IPS DF 19.7 (cell line): ENCODE measurements at places on chromosomes 1 and 21.

GRCh38 chr1:114510274-114511031 is 550 bp downstream of the TRIM33 start:
- DNase-seq: no peak

- no peak for DNase-seq
These were observed 59.7 kb downstream of the UBE2T start for GRCh38 chr1:202282025-202282371.

- DNase-seq: no peak
These were observed 18.3 kb upstream of the PLEKHA6 start for GRCh38 chr1:204377800-204378668.

DNA sequence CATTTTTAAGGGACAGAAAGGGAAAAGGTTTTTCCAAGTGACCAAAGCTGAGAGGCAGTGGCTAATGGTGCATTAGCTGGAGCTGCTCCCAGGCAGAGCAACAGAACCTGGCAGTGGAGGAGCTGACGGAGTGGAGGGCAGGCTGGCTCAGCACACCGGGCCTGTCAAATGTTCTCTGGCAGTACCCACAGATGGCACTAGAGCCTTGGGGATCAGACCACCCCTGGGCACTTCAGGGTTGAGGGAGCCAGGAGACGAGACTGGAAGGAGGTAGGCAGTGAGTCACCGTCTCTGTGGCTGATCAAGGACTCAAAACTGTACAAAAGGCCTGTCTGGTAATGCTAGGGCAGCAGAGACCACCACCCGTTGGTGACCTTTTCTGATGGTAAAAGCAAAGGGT is 121.7 kb upstream of the KIAA0040 start:
- no peak for DNase-seq

GRCh38 chr1:6183520-6183989 is 3.4 kb upstream of the CHD5 start:
- no peak for DNase-seq

- DNase-seq: no peak
These were observed 35.3 kb upstream of the BCAR3 start for GRCh38 chr1:93716941-93717368.

- no peak for DNase-seq
These were observed 56.0 kb downstream of the ADARB1 start for GRCh38 chr21:45130324-45130774.

DNA sequence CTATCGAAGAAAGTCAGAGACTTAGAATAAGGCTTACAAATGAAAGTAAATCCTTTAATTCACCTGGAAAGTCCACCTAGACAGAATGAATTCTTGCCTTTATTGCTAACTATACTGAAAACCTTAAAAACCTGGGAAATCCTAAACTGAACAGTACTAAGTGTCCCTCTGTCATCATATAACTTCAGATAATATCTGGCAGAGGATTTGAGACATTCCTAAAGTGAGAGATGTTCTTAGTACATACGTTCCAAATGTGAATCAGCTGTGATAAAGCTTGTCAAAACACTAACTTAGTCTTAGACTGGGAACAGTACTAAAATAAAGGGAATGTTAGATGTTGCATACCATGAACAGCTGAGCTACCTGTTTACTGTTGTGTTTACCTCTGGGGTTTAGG is 121.7 kb downstream of the TNFSF18 start:
- no peak for DNase-seq

DNA sequence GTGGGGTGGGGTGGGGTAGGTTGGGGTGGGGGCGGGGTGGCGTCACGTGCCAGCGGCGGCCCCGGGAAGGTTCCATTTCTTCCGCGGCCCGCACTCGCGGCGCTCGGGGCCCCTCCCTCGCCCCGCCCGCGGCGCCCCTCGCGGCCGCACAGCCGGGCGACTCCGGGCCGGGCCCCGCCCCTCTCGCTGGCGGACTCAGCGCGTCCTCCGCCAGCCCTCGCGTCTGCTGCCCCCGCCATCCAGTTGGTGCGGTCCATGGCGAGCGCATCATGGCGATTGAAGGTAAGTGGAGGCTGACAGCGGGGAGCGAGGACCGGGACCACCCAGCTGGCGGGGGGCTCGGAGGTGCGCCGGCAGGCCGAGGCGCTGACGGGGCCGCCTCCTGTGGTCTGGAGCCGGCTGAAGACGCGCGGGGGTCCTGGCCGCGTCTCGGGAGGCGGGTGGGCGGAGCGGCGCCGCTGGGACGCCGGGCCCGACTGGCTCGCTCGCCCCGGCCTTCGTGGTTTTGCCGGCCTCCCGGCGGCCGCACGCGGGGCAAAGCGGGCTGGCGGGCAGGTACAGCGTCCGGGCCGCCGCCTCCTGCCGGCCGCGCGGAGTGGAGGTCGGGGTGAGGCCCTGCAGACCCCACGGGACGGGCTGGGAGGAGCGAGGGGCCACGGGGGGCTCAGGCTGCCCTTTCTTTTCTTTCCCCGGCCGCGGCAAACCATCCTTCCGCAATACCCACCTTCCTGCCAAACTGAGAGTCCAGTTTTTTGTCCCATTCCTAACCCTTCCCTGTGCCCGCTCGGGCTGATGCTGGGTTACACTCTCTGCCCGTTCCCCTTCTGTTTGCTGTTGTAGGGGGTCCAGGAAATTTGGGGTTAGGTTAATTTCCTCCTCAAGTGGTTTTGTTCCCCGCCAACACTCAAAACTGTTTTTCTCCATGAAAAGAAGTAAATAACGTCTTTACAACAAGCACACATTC is at the start of gene SYT14:
TSS of gene SYT14 (plus strand) at position 222 of the 964 bp plus-strand sequence. CDS start at position 270, 48 bp downstream.
- no peak for DNase-seq

DNA sequence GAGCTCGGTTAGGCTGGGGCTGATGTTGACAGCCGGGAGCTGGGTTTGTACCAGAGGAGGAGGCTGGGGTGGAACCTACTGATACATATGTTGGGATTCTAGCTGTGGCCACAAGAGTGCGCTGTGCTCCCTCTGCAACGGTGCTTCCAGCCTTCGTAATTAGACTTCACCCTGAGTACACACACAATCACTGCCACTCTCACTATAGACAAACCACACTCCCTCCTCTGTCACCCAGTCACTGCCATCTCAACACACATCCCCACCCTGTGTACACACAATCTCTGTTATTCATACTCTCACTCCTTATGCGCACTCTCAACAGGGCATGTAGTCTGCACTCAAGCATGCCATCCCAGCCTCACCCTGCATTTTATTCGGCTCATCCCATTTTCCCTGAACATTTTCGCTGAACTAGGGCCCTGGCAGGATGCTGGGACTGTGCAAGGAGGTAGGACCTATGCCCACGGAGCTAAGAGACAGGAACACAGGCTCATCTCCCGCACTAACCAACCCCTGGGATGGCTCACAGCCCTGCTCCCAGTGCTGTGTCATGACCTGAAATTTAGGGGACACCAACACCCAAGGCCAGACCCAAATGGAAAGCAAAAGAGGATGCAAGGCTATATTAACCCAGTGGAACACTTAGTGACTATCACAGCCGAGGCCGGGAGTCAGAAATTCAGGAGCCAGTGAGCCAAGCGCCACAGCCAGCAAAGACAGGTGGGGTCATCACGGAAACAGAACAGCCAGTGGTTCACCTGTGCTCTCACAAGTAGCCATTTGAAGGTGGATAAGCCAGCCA is 5.7 kb downstream of the GJB3 start:
- DNase-seq: peak; percentile 48
